ENCODE measurements at places on chromosomes 16 and 17.

- peak; percentile 80 for DNase-seq
These were observed 330 bp downstream of the CASKIN2 start for GRCh38 chr17:75514919-75515495.

GRCh38 chr16:4641895-4642294 is 17.3 kb downstream of the MGRN1 start:
- DNase-seq = no peak

DNA sequence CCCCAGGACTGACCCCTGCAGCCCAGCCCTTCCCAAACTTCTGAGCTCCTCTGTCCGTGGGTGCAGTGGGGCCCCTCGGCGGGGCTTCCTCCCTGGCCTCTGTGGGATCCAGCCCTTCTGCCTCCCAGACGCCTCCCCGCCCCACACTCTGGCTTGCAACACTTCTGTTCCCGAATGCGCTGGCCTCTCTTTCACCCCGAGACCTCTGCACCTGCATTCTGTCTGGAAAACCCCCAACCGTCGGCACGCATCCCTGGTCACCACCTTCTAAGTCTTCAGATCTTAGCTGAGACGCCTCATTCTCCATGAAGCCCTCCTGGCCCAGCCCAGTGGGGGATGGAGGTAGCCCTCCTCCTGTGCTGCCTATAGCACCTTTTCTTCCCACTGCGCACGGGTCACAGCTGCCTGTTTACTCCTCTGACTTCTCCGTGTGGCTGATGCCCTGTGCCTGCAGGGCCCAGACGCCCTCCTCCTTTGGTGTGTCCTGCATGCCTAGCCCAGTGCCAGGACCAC is 26.4 kb downstream of the TMEM235 start:
- no peak for DNase-seq

- peak; percentile 79 for DNase-seq
These were observed 28.2 kb upstream of the CACNG1 start for GRCh38 chr17:67016039-67016762.

DNA sequence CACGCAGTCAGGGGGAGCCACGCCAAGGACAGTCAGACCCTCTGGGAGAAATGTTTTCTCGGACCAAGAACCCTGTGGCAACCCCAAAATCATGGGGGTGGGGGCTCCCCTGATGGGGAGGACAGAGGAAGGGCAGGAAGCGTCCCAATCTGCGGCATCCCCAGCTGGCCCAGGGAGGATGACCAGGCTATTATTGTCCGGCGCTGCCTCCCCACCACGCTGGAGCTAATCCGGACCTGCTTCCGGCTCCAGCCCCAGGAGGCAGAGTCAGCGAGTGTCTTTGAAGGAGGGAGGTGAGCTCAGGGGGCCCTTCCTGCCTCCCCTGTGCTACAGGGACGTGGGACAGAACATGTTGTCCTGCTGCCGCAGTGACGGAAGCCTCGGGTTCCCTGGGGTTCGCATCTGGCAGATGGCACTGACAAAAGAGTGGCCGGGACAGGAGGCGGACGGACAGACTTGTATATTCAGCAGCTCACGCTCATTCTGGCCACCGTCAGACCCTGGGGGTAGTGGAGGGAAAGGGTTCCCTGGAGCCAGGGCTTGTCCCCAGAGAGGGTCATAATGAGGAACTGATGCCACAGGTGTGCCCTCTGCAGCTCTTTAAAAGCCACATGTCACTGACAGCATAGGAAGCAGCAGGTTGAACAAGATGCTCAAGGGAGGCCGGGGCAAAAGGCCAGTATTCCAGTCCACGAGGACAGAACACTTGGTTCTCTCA is 54.3 kb upstream of the CDC42EP4 start:
- DNase-seq = no peak

- no peak for DNase-seq
These were observed 12.2 kb downstream of the CLEC3A start for GRCh38 chr16:78034530-78034929.
